ENCODE measurements at places on chromosomes 1 and 21.

DNA sequence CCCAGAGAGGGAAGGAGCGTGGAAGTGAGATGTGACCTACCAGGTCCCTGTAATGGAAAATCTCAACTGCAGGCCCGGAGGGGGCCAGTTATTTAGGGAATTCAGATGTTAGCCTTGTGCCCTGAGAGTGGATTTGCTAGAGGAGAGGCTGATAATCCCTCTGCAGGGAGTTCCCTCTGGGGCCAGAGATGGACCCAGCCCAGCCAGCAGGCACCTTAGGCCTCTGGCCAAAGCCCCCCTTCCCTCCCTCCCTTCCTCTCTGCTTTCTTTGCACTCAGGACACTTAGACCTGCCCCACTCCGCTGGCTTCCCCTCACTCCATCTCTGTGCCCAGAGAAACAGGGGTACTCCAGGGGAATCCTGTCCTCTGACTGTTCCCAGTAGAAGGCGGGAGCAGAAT, 1.5 kb upstream of the ATP1A2 start:
- no peak for DNase-seq

- peak; percentile 58 for DNase-seq
Observed at GRCh38 chr1:8317647-8318381, at the start of gene SLC45A1. SLC45A1 (plus strand) TSS chr1:8318114; CDS start chr1:8324330, 6,216 bp downstream.

- no peak for DNase-seq
Observed at GRCh38 chr1:202007304-202007703, 3.1 kb upstream of the ELF3 start.

- DNase-seq = no peak
Observed at GRCh38 chr1:160171980-160172379, 18.4 kb upstream of the CASQ1 start.

GRCh38 chr1:94621802-94622201, 80.2 kb upstream of the F3 start:
- DNase-seq = no peak

- DNase-seq = no peak
Observed at GRCh38 chr1:41713557-41714327, 205.0 kb downstream of the HIVEP3 start.

DNA sequence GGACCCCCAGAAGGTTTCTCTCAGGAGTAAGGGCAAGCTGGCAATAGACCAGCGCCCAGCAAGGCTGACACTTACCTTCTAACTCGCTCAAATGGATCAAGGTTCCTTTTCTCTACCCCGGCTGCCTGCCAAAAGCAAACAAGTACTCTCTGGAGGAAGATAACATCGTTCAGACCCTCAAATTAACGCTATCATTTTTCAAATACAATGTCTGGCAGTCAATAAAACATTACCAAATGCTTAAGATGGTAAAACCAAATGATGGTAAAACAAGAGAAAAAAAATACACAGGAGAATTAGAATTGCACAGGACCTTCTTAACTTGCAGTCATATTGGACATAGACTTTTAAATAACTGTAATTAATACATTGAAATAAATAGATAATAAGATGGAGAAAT, 148.1 kb downstream of the SPATA46 start:
- DNase-seq = no peak

GRCh38 chr1:227942021-227942715, 5.6 kb downstream of the WNT9A start:
- no peak for DNase-seq

DNA sequence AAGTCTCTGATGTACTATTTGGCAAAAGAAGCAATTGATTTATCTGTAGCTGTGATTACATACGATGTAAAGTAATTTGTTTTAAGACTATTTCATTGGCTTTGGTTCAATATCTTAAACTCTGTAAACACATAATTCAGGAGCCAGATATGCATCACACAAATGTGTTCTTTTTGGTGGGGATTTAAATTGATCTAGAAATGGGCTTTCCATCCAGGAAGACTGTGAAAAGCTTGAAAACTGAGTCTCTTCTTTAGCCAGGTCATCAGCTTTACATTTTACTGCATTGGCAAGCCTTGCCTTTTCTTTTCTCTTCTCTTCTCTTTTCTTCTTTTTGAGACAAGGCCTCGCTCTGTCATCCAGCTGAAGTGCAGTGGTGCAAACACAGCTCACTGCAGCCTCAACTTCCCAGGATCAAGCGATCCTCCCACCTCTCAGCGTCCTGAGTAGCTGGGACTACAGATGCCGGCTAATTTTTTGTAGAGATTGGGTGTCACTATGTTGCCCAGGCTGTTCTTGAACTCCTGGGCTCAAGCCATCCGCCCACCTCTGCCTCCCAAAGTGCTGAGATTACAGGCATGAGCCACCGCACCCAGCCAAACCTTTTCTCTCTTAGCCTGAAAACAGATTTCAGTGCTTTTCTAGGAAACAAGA, 1.4 kb downstream of the RCAN3 start:
- DNase-seq = no peak

Measured in stimulated activated CD4-positive, alpha-beta T cell treated with anti-CD3 and anti-CD28 coated beads, Interleukin-1b, Interleukin-23, amount 100 ng/mL, for 1 hour (primary cell).